Stimulated activated CD4-positive, alpha-beta T cell treated with anti-CD3 and anti-CD28 coated beads, Interleukin-2, amount 100 ng/mL, for 48 hours (primary cell): ENCODE measurements at places on chromosomes 5 and 9.

DNA sequence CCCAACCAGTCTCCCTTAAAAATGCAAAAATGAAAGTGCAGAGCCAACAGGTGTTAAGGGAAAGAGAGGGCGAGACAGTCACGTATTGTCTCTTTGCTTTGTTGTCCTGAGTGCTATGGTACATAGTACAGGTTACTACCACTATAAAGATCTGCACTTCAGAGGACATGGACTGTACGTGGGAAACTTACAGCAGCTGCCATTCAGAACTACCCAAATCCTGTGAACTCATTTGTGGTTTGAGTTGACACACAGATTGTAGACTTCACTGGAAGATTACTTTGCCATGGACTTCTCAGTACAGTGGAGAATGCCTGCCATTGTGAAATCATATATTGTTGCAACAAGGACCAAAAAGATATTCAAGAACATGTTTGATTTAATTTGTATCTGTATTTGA lies 34.8 kb downstream of the FBXO38 start:
- DNase-seq, result no peak

DNA sequence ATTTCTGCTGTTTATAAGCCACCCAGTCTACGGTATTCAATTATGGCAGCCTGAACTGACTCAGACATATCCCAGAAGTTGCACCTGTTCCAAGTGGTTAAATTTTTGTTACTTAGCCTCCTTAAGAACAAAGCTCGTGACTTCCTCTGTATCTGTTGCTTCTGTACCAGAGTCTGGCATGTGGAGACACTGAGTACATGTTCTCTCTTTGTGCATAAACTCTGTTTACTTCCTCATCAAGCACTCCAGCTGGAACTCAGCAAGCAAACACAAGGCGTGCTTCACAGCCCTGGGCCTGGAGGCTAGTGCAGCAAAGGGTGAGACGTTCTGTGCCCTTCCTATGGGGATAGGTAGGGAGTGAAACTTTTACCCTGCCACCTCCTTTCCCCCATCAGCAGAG lies 19.0 kb downstream of the C9orf152 start:
- DNase-seq, result no peak

DNA sequence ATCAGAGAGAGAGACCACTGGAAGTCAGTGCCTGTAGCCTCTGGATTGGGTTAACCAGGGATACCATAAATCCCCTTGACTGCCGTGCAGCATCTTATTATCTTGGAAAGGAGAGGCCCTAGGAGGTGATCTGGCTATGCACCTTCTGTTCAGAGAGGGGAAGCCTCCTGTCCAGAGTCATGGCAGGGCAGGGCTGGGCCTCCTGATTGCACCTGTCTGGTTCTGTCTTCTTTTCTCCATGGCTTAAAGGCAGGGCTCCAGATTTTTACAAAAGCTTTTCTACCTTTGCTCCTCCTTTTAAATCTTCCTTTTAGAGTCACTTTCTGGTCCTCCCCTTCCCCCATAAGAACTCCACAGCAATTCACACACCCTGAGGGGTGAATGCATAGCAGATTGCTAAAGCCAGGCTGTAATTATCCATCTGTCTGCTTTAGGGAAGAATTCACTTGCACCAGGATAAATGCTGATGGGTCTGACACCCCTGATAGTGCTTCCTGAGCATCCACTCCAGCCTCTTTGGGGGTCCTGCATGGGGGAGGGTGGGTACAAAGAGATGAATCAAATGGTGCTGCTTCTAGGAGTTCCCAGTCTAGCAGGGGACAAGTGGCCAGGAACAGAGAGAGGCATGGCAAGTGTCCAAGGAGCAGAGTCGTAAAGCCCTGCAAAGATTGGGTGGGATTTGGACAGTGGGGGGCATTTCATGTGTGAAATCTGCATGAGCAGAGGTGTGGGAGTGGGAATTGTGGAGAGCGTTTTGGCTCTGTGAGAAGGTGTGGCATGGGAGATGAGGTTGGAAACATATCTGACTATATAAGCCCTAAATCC lies 141.3 kb upstream of the ALDH1B1 start:
- no peak for DNase-seq

DNA sequence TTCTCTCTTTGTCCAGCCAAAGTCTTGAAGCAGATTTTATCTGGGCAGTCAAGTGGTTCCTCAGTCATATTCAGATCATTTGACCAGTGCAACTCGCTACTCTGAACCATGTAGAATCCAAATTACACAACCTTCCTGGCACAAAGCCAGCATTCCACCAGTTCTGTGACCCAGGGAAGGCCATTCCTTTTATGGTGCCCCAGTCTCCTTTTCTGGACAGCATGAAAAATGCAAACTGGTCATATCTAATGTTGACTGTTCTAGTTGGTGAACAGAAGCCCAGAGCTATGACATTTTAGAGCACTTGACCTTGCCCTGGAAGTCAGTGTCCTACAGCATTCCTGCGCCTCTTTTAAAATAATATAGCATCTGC lies 364.6 kb downstream of the BRINP1 start:
- DNase-seq, result no peak

DNA sequence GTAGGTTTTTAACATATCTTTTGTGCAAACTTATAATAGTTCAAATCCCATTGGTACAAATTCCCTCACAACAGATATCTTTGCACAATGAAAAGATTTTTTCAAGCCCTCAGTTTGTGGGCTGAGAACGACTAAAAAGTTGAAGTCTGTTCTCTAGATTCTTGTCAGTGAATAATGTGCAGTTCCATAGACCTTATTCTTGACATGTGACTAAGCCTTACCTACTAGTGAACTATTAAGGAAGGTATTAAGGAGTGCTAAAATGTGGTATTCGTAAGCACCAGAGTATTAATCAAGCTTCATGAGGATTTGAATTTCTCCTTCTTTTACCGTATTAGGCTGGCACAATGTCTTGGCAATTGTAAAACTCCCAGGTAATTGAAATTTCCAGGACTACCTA lies 205.6 kb upstream of the DMRTA1 start:
- DNase-seq, result no peak

GRCh38 chr9:74035786-74036185 lies 461.3 kb upstream of the RORB start:
- DNase-seq, result no peak

GRCh38 chr5:153490118-153491037 lies at the start of gene GRIA1:
Gene GRIA1, plus strand, starts transcription at chr5:153490670.
- no peak for DNase-seq

GRCh38 chr5:180180846-180181245 lies 28.2 kb downstream of the RASGEF1C start:
- DNase-seq, result no peak

DNA sequence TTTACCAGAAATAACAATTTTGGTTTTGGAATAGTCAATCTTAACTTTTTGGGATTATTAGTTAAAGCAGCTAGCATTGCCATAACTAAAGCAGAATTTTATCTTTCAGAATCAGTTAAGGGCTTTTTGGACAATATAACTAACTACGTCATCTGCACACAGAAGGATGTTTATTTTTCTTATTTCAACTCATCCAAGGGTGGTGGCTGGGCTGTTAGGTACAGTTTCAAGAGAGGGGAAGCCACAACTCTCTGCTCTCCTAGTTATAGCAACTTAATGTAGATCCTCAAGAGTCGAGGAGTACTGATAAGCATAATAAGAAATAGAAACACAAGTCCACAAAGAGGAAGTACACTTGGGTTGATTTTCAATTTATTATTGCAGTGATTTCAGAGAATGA lies 65.6 kb downstream of the ANKRD55 start:
- no peak for DNase-seq

DNA sequence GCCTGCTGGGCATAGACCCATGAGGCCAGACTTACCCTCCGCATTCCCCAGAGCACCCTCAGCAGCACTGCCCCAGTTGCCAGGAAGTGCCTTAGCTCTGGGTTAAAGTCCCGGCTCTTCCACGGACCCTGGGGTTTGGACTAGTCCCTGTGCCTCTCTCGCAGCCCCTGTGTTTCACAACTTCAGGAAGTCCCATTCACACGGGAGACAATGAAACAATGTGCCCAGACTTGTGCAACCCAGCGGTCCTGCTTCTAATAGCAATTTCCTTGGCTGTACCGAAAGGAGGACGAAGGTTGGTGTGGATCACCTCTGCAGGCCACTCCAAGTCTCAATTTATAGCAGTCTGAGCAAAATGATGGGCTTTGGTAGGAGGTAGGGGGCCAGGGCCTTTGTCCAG lies 41.8 kb upstream of the FAT2 start:
- DNase-seq, result no peak

DNA sequence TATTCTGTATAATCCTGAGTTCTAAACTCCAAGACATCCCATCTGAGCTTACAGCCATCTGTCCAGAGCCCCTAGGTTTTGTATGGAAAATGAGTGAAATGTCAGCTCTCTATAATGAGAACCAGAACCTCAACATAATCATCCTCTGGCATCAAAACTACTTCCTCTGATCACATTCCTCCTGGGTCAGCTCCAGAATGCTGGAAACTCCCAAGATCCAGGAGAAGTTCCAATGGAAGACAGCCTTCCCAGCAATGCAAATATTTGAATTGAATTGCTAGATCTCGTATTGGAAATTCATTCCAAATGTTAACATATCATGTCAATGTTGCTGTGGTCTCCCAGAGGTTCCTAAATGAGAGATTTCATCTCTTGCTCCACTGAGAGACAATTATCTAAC lies 23.8 kb downstream of the C9 start:
- DNase-seq, result no peak

- DNase-seq, result peak; percentile 18
These were observed 1.3 kb downstream of the NR4A3 start for GRCh38 chr9:99822806-99823591.

DNA sequence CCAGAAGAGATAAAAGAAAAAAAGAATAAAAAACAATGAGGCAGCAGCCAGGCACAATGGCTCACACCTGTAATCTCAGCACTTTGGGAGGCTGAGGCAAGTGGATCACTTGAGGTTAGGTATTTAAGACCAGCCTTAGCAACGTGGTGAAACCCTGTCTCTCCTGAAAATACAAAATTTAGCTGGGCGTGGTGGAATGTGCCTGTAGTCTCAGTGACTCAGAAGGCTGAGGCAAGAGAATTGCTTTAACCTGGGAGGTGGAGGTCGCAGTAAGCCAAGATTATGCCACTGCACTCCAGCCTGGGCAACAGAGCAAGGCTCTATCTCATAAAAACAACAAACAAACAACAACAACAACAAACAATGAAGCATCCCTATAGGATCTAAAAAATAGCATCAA lies 121.5 kb downstream of the HMHB1 start:
- DNase-seq, result no peak

- DNase-seq, result no peak
These were observed 1642.7 kb upstream of the WWC1 start for GRCh38 chr5:166648736-166649135.

GRCh38 chr5:78893940-78894677 lies 91.0 kb downstream of the ARSB start:
- no peak for DNase-seq

- no peak for DNase-seq
These were observed 35.5 kb downstream of the OR2Y1 start for GRCh38 chr5:180704362-180704761.

GRCh38 chr5:178328826-178329730 lies 96.5 kb upstream of the PHYKPL start:
- DNase-seq, result no peak

DNA sequence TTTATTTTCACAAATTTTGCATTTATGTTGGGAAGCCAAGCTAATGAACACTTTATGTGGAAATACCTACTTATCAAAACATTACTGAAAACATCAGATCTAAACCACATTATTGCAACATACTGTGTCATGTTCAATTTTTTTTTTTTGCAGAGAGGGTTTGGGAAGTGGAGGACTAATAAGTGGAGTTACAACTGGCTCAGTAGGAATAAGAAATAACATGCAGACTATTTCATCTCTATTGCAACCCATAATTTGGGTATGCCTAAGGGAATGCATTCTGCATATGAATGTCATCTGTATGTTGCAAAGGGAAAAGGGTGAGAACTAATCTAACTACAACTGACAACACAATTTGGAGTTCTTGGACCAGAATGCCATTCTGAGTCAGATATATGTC lies 41.8 kb downstream of the APC start:
- DNase-seq, result no peak

DNA sequence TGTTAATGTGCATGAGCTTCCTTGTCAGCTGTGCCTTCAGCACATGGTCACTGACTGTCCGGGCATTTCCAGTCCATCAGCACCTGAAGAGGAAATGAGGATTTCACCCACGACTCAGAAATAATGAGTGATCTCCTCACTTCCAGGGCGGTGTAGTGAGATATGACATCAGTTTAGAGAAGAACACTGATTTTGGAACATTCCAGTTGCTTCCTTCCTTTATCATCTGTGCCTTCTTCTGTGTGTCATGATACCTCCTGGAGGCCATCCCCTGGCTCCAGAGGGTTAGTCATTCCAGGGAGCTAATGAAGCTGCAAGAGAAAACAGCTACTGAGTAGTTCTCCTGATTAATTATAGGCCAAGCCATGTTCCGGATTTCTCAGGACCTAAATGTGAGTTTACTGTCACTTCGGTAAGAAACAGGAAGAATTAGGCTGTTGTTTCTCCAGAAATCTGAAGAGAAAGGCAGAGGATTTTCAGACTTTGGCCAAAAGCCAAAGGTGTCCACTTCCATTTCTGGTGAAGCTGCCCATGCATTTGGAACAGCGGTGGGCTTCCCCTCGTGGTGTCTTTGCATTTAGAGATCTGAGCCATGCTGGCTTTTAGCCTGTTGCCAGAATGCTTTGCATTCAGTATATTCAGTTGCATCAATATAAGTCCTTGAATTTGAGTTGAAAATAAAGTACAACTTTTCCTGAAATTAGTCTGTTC lies 161.3 kb upstream of the OTULINL start:
- DNase-seq, result no peak

DNA sequence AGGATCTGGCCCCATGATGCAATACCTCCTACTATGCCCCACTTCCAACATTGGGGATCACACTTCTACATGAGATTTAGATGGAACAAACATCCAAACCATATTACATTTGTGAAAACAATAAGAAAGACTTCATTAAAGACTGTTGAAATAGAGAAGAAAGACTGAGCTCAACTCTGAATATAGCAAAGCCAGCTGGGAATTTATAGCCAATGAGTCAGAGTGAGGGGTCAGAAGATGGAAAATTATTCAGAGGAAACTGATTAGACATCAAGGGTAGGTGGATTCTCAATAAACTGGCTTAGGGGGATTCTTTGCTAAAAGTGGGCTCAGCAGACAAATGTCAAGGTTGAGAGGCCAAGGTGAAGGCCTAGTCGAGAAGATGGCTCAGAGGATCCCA lies 25.6 kb downstream of the BTF3 start:
- DNase-seq, result no peak

GRCh38 chr5:111902436-111902835 lies 145.4 kb upstream of the NREP start:
- no peak for DNase-seq

DNA sequence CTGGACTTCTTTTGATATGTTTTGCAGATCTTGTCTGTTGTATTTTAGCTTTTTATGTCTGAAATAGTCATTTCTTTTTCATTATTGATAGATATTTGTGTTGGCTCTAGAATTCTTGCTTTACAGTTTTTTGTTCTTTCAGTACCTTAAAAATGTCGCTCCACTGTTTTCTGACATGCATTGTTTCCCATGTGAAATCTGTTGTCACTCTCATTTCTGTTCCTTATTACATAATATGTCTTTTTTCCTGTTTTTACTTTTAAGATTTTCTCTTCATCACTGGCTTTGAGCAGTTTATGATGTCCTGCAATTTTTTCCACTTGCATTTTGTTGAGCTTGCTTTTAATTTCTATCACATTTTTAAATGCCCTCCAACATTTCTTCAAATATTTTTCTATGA lies 270.4 kb upstream of the TARS1 start:
- DNase-seq, result no peak
